Spinal cord (tissue), 10 donors: ENCODE measurements at places on chromosomes 7 and 10.

DNA sequence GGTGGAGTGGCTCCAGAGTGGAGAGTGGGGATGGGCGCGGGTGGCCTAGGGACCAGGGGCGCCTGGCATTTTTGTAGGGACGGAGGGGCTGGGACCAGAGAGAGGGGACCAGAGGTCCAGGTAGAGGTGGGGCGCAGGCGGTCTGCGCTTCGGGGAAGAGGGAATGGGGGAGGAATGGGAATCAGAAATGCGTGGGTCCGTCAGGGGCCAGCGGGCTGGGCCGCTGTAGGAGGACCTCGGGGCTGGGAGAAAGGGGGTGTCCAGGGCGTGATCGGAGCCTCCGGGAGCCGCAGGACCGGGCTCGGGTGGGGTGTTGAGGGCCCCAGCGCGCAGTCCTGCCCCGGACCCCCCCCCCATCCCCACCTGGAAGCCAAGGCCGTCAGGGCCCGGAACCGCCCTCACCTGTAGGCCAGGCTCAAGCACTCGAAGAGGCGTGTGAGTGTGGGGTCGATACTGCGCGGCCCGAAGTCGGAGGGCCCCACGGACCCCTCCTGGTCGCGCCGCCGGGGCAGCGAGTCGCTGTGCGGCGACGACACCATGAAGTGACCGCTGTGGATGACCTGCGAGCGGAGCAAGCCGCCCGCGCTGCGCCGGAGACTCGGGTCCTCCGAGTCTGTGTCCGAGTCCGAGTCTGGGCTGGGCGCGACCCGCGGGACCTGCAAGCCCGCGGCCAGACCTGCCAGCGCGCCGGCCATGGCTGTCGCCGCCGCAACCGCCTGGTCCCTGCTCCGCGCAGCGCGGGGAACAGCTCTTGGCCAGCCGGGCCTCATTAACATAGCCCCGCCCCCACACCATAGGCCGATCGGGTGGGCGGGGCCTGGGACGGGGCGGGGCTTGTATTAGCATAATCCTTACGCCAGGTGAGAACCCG, at the start of gene MLXIPL:
MLXIPL (minus strand) TSS at position 725 of the 871 bp plus-strand sequence; CDS start at position 695, 30 bp downstream.
- DNase-seq = peak; percentile 65

DNA sequence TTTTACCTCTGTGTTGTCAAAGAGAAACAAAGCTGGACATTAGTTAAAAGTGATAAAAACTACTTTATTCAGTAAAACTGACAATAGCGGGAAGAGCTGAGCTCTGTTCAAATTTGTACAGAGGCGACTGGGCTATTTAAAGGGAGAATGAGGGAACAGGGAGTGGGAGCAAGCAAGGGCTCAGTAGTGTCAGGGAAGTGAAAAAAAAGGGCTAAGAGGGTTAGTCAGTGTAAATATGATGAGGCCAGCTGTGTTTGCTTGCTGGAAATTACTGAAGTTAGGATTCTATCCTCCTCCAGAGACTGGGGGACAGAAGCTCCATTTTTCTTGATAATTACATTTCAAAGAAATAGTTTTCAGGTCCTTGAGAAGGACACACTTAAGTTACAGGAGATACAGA, 232.5 kb downstream of the SH2D4B start:
- DNase-seq = no peak

- DNase-seq = no peak
These were observed 153.3 kb downstream of the LRRC4 start for GRCh38 chr7:127877951-127878350.

- DNase-seq = no peak
These were observed 118.8 kb upstream of the VIPR2 start for GRCh38 chr7:159263430-159263829.

DNA sequence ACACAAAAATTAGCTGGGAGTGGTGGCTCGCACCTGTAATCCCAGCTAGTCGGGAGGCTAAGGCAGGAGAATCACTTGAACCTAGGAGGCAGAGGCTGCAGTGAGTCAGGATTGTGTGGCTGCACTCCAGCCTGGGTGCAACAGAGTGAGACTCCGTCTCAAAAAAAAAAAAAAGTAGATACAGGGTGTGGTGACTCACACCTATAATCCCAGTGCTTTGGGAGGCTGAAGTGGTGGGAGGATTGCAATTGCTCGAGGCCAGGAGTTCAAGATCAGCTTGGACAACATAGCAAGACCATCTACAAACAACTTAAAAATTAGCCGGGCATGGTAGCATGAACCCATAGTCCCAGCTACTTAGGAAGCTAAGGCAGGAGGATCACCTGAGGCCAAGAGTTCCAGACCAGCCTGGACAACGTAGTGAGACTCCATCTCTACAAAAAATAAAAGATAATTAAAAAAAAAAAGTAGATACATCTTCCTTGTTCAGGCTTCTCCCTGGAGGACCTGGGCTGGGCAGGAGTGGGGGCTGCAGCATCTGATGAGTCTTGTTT, 2.0 kb downstream of the MOSPD3 start:
- no peak for DNase-seq

- no peak for DNase-seq
These were observed 27.4 kb upstream of the NFKB2 start for GRCh38 chr10:102368077-102368476.

DNA sequence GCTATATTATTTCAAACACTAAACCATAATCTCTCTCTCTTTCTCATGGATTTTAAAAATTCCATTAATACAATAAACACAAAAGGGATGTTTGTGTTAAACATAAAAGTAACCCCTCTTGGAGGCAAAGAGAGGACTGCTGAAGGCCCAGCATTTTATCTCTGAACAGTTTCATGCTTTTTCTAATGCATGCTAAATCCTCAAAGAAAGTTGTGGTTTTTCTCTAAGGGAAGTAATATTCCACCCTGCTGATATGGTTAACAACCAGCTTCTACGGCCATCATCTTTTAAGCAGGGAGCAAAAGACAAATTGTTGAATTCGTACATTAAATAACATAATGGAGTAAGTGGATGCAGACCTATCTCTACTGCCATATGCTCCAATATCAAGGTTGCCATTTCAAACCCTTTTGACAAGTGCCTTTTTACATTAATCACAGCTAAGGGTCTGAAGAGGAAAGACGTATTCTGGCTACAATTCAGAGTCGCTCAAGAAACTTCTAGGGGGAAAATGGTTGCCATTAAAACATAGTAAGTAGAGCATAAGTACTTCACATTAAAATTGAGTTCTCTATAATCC, 103.1 kb downstream of the SLC25A13 start:
- no peak for DNase-seq

- DNase-seq = no peak
These were observed 35.5 kb downstream of the CLIP2 start for GRCh38 chr7:74324531-74325209.

DNA sequence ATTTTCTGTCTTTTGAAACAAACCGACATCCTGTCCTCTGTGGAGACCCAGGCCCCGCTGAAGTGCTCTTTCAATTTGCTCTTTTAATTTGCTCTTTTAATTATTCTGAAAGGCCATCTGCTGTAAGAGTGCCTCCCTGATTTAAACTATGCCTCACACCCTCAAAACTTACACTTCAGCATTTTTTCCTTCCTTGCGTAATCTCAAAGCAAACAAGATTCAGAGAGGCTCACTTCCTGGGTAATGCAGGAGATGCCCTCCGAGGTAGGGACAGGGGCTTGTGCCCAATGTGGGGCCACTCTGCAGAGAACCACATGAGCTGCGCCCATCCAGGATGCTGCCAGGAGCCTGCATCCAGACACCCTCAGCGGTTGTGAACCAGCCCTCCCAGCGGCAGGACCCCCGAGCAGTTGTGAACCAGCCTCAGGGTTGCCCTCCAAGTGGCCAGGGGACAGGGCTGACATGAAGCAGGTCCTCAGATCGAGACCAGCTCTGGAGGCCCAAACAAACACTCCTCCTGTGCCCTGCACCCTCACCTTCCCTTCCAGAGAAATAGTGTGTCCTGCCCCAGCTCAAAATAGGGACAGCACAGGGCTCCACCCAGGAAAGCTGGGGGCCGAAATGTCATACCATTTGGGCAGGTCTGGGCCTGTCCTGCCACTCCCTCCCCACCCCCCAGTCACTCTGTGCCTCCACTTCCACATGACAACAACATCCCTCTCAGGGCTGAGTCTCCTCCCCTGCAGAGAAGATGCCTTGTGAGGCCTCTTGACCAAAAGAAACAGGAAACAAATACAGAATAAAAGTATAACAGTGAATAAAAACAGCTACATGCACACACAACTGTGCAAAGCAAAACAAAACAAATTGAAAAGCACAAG, 190.4 kb downstream of the PTPRN2 start:
- no peak for DNase-seq

DNA sequence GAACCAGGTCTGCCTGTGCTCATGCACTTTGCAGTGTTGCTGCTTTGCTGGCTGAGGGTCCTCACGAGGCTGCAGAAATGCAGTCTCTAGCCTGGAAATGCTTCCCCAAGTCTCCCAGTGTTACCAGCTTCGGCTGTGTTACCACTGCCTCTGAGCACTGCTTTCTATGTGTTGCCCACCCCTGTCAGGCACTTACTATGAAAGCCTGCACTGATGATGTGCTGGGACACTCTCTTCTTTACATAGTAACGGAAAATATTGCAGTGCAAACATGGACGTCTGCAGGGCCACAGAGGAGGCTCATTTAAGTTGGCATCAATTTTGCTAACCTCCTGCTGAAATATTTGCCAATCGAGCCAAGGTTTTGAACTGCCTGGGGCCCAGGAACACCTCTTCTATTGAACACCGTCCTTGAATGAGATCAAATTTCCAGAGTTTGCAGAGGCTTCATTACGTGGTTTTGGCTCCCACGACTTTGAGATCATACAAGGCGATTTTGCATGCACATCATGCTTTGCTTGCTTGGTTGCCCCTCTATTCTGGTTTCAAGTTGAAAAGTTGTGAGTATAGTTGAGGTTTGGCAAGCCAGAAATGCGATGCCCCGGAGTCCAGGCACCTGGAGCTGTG, 404.7 kb upstream of the PODXL start:
- no peak for DNase-seq

DNA sequence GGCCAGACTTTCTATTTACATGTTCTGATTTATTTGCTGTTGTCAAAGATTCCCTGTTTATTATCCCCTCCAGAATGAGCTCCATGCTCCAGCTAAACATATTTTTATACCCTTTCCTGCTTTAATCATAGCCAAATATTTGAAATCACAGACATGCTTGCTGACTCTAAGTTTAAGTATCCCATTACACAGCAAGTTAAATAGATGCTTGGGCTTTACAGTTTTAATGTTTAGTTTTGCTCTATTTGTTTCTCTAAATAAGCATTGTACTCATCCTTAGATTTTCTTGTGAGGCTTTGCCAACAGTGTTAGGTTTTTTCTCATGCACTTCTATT, 196.8 kb downstream of the TAX1BP1 start:
- DNase-seq = no peak

- no peak for DNase-seq
These were observed 56.7 kb downstream of the C10orf120 start for GRCh38 chr10:122642726-122643605.

DNA sequence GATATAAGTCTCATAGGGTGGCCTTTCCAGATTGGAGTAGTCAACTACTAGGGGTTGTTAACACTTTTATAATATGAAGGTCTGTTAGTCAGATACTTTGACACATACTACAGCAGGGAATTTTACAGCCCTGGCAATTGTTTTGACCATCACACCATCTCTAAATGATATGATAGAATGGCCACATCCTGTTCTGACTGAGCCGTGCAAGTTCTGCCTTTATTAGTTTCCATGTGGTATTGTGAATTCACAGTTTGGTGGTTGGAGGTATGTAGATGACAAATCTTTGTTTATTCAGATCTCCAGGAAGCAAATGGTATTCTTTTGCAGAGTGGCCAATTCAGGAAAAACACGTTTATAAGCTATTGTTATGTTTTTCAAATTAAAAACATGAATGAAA, 83.0 kb downstream of the NRG3 start:
- no peak for DNase-seq
